ENCODE measurements at places on chromosomes 7 and 10.

DNA sequence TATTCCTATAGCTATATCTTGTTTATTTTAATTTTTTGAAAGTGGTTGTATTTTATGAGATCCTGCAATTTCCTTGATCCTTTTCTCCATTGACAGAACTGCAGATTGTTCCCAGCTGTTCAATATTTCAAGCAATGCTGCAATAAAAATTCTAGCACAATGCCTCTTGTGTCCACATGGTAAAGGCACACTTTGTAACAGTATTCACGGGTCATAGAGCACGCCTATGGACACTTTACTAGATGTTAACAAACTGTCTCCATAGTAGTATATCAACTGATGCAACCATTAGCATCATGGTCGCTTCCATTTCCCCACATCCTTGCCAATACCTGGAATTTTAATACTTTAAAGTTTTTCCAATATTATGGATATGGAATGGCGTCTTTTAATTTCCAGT lies 123.9 kb upstream of the FZD8 start:
- no peak for DNase-seq

GRCh38 chr7:116802746-116803152 lies 59.6 kb upstream of the CAPZA2 start:
- no peak for DNase-seq

- no peak for DNase-seq
Observed at GRCh38 chr7:953547-954327, 743 bp downstream of the ADAP1 start.

- DNase-seq, result no peak
Observed at GRCh38 chr7:90747516-90747915, 151.4 kb downstream of the CDK14 start.

- no peak for DNase-seq
Observed at GRCh38 chr7:149884541-149884940, 10.8 kb downstream of the ATP6V0E2 start.

- no peak for DNase-seq
Observed at GRCh38 chr10:76302961-76303630, 871.7 kb downstream of the LRMDA start.

DNA sequence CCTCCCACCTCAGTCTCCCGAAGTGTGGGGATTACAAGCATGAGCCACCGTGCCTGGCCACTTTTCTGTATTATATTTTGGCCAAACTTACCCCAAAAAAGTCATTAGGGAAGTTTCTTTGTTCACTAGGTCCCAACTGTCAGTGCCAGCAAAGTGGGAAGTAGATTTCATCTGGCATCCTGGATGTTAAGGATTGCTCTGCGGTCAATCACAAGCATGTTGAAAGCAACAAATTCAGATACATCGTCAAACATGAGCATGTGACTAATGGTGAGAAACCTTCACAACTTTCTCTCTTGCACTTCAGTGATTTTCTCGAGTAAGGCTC lies 14.3 kb upstream of the LRRC17 start:
- no peak for DNase-seq

DNA sequence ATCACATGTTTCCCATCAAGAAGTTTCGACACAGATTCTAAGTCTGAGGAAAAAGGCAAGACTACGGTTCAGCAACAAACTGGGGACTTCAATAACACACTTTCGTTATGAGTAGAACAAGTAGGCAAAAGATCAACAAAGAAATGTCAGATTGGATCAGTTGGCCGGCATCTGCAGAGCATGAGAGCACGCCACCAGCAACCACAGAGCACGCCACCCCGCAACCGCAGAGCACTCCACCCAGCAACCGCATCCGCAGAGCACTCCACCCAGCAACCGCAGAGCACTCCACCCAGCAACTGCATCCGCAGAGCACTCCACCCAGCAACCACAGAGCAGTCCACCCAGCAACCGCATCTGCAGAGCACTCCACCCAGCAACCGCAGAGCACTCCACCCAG lies 89.7 kb upstream of the FAM20C start:
- no peak for DNase-seq

GRCh38 chr10:125134483-125134848 lies 25.9 kb downstream of the CTBP2 start:
- no peak for DNase-seq

DNA sequence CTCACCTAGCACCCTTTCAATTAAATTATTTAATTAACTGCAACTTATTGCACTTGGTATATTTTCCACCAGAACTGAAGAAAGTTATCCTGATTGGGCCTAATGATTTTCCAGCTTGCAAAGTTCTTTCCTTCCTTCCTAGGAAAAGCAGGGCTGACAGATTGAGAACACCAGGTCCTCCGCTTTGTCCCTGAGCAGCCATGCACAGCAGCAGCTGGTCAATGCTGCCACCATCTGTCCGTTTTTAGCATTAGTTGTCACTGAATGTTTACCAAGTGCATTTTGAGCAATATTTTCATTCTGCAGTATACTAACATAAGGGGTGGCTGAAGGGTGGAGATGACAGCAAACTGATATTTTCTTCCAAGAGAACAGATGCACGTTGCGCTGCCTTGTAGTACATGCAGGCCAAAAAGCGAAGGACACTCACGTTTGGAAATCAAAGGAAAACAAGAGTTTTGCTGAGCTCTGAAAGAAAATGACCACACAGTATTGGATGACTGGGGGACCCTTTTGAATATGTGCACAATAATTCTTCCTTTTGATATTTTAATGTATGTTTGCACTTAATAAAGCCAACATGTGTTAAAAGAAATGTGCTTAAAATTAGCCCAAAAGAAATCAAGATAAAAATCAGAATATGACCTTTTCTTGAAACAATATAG lies 248.8 kb upstream of the PTN start:
- peak; percentile 67 for DNase-seq

- DNase-seq, result no peak
Observed at GRCh38 chr7:27466703-27467102, 196.0 kb downstream of the HIBADH start.

GRCh38 chr7:34225193-34225592 lies 319.9 kb downstream of the BMPER start:
- no peak for DNase-seq

GRCh38 chr7:29413626-29414136 lies 150.0 kb upstream of the PRR15 start:
- DNase-seq, result no peak

GRCh38 chr7:151172273-151173141 lies 5.0 kb upstream of the GBX1 start:
- DNase-seq, result no peak

DNA sequence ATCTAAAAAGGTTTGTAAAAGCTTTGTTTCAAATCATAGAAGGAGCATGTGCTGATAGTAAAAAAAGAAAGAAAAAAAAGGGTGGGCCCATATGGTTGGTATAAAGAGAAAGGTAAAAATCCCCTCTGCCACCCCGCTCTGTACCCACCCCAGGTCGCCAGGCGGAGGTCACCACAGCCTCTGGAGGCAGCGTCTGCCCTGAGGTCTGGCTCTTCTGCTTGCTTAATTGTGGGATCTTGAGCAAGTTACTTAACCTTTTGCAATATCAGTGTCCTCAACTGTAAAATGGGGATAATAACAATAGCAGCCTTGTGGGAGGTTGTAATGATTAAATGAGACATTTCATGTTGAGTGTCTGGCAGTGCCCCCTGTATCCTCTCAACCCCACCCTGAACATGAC lies 10.7 kb upstream of the PCBD1 start:
- no peak for DNase-seq

DNA sequence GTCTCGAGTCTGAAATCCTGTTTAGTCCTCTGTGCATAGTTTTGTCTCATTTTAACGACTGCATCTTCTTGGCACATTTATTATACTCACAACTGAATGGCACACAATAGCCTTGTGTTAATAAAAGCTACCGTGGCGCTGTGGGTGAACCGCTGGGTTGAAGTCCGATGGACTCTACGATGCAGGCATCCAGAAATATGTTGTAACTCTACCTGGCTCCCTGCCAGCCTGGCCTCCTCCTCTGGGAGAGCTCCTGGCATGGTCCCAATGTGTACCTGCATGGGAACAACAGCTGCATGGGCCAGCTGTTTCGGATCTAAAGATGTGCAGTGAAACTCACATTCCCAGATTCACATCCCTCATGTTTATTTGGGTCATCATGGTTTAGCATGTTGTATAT lies 3.7 kb upstream of the DPYSL4 start:
- DNase-seq, result no peak

DNA sequence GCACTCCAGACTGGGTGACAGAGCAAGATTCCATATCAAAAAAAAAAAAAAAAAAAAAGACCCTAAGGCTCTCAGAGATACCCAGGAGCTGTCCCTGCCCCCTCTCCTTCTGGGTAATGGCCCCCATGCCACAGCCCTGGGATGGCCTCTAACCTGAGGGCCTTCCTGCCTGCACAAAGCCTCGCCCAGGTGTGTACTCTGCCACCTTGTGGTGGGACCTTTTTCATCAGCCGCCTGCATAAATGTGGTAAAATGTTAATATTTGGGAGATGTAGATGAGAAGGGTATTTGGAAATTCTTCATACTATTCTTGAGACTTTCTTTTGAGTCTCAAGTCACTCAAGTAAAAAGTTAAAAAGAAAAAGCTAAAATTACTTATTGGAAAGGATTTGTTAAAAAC lies 46.3 kb upstream of the RNF216 start:
- DNase-seq, result no peak

Data from NCI-H1092 (cell line).